HL-60 (cell line): ENCODE measurements at places on chromosomes 2 and 18.
A peak's percentile ranks its signal among the peaks of the same experiment; 100 is the strongest.

DNA sequence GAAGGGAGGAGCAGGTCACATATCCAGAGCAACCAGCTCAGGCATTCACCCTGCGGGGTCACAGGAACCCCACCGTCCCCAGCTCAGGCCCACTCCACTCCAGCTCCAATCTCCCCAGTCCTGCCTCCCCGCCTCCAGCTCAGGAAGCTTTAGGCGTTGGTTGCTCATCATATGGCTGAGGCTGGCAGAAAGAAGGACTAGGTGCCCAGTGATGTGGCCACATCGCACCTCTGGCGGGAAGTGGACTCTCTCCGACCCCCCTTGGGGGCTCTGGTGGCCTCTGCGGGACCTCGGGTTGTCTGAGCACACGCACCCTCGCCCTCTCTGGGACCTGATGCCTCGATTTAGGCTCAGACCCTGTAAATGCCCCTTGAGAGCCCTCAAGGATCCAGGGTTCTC lies 187.7 kb downstream of the ZFP36L2 start:
- DNase-seq, result no peak

DNA sequence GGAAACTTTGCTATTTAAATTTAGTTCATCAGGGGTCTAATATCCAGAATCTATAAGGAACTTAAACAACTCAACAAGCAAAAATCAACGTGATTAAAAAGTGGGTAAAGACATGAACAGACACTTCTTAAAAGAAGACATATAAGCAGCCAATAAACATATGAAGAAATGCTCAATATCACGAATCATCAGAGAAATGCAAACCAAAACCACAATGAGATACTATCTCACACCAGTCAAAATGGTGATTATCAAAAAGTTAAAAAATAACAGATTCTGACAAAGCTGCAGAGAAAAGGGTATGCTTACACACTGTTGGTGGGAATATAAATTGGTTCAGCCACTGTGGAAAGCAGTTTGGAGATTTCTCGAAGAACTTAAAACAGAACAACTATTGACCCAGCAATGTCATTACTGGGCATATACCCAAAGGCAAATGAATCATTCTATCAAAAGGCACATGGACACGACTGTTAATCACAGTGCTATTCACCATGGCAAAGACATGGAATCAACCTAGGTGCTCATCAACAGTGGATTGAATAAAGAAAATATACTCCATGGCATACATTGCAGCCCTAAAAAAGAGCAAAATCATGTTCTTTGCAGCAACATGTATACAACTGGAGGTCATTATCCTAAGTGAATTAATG lies 189.9 kb downstream of the SLC4A10 start:
- no peak for DNase-seq

DNA sequence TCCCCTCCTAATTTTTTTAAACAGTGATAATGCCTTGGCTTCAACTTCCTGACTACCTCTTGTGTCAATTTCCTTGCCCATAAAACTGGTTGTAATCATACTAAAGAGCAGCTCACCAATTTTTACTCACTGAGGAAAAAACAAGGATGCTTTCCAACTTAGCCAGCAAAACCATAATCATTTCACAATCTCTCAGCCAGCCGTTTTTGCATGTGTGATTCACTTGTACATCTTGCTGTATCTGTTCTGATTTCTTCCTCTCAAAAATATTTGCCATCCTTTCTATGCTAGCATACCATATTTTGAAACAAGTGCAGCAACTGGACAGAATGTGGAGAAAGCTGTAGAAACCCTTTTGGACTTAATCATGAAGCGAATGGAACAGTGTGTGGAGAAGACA lies 60.7 kb downstream of the RAB27B start:
- DNase-seq, result no peak

DNA sequence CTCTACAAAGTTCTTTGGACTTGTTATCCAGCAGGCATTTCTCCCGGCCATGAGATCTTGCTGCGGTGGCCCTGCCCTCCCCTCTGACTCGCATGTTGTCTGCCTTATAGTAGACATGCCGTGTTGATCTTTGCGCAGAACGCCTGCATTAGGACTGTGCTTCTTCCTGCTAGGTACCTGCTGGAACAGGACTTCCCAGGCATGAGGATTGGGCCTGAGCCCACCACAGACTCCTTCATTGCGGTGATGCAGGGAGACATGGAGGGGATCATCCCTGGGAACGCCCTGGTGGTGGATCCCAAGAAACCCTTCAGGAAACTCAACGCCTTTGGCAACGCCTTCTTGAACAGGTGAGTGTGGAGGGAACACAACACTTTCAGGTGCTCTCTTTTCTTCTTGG lies 10.1 kb downstream of the EHD3 start:
- no peak for DNase-seq

- DNase-seq, result no peak
Measured at GRCh38 chr18:48928787-48929186, 22.0 kb downstream of the SMAD7 start.

GRCh38 chr2:8983571-8983970 lies 19.9 kb downstream of the MBOAT2 start:
- DNase-seq, result no peak

DNA sequence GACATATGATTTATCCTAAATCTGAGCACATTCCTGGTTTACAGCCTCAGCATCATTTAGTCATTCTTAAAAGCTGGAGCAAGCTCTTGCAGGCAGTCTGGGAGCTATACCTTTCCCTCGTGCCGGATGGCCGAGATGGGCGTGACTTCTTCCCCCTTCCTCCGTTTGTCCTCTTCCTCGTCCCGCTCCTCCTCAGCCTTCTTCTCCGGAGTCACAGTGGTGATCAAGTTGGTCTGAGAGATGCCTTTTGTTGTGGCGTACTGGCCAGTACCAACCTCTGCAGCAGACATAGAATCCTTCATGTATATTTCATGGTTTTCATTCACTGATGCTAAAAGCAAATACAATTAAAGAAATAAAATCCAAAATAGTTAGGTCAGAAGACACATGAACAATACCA lies 124.1 kb upstream of the ZBTB14 start:
- no peak for DNase-seq

GRCh38 chr2:140734992-140735391 lies 1395.8 kb downstream of the LRP1B start:
- peak; percentile 68 for DNase-seq

GRCh38 chr2:105750735-105751134 lies 6.0 kb downstream of the NCK2 start:
- DNase-seq, result no peak

GRCh38 chr2:160427629-160428404 lies 65.8 kb downstream of the RBMS1 start:
- DNase-seq, result peak; percentile 41

DNA sequence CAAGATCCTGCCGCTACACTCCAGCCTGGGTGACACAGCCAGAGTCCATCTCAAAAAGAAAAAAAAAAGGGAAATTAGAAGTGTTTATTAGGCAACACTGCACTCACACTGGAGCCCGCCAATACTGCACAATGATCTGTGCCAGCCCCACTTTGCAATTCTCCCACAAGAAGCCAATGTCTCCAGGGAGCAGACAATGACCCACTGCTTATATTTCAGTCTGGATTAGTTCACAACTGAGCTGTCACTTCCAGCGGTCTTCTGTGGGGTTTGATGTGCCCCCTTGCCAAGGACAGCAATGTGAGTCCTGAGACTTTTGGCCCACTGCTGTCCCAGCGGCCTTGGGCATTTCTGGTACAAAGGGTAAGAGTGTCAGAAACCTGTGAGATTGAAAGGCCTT lies 85.6 kb upstream of the PPM1B start:
- DNase-seq, result no peak
